ACHN (cell line): ENCODE measurements at places on chromosomes 16 and 17.

GRCh38 chr16:60902114-60902513, 1134.1 kb downstream of the CDH8 start:
- DNase-seq: no peak

DNA sequence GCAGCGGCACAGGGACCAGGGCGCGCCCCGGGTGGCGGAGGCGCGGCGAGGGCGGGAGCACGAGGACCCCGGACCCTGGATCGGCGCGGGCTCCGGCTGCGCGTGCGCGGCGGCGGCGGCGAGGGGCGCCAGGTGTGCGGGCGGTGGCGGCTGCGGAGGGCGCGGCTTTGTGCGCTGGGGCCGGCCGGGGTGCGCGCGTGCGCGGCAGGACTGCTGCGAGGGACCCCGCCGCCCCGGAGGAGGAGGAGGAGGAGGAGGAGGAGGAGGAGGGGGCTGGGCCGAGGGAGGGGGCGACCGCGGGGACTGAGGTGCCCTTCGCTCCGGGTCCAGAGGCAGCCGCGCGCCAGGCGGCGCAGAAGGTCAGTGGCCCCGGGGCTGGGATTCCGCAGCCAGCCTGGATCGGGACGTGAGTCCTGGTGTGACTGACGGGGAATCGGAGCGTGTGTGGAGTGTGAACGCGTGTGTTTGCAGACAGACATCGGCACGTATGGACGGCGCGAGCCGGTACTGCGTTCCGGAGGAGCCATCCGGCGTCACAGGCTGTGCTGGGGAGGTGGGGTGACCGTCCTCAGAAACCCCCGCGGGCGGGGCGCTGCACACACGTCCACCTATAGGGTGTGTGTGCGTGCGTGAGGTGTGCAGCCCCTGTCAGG, 19.5 kb upstream of the RAP1GAP2 start:
- DNase-seq: no peak

DNA sequence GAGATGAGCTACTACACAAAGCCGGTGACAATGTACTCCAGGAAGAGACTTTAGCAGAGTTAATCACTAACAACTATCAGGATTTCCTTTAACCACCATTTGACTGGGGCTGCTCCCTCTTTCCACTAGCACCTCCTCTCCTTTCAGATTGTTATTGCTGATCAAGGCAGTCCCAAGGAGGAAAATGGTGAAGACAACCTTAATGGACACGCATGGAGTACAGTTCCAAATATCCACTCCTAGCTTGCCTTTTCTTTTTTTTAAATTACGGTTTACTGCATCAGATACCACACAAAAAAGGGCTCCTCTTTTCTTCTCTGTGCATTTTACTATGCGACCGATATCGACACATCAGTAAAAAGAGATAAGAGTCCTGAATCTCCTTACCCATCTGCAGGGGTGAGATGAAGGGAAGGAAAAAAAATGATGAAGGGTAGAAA, 30.9 kb downstream of the FAM222B start:
- peak; percentile 89 for DNase-seq

- DNase-seq: no peak
Observed at GRCh38 chr17:27906623-27907022, 13.5 kb upstream of the LYRM9 start.

DNA sequence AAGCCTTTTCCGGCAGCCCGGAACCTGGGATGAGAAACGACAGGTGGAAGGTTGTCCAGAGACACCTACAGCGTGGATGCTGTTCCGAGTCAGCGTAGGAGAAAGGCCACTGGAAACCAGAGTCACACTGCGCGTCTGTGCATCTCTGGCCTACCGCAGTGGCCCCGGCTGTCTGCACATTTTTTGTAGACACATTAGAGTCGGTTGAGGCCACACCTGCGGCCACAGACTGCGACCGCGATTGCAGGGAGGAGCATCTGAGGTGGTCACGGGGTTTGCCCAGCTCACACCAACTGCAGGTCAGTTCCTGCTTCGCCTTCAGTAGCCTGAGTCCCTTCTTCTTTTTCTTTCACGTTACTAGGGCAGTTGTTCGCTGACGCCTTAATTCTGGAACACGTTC, 52.4 kb downstream of the WDR45B start:
- DNase-seq: no peak

GRCh38 chr17:7224661-7225111, 4.9 kb downstream of the ACADVL start:
- DNase-seq: no peak

GRCh38 chr17:2191227-2191626, 112.4 kb downstream of the SMG6 start:
- DNase-seq: no peak

- no peak for DNase-seq
Observed at GRCh38 chr17:64092952-64093451, 36.9 kb downstream of the ERN1 start.

DNA sequence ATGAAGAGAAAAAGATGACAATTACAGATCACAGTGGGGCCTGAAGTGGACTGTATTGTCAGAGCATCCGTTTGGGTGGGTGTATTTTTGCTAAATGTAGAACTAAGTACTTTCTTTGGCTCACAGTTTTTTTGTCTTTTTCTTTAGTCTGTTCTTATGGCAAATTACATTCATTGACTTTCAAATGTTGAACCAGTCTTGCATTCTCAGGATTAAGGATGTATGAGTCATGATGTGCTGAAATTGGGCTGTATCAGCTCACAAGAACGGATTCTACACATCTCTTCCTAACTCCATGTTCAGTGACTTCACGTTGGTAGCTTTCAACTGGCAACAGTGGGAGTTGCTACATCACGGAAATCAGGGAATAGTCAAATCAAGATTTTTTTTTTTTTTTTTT, 66.5 kb downstream of the TEX2 start:
- DNase-seq: no peak

GRCh38 chr17:63775420-63775819, 1.4 kb downstream of the DDX42 start:
- no peak for DNase-seq

DNA sequence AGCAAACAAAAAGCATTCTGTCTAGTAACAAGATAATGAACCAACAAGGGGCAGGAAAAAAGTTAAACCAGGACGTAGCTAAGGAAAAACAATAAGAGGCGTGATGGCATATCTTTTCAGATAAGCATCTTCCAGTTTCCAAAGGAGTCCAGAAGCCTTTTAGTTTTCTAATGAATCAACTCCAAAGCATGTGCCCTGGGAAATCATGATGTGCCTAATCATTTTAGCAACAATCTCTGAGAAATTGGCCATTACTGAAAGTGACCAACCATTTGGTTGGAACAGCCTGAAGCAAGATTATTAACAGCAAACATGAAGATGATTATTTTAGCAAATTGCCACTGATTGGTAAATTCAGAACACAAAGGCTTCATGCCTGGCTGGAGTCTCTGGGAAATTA, 440.9 kb upstream of the MAF start:
- no peak for DNase-seq

GRCh38 chr16:4381072-4381934, 9.7 kb downstream of the VASN start:
- DNase-seq: no peak

DNA sequence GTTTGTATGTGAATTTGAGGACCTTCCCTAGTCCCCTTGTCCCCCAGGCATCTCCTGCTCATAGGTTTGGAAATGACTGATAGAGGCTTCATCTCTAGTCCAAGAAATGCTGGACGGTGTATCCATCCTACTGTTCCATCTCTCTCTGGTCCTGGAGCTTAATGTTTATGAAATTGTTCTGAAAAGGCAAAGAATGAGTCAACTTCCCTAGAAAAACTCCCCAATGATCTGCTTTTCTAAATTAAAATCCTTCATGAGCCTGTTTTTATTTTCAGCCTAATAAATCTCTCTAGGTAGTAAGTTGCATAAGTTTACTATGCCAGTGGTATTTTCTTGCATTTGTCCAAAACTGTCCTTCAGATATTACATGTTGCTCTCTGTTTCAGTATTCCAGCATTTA, 2.1 kb upstream of the IGSF6 start:
- no peak for DNase-seq

- DNase-seq: no peak
Observed at GRCh38 chr17:35679007-35679682, 52.3 kb upstream of the RASL10B start.

GRCh38 chr16:76780556-76780955, 410.4 kb upstream of the MON1B start:
- no peak for DNase-seq

DNA sequence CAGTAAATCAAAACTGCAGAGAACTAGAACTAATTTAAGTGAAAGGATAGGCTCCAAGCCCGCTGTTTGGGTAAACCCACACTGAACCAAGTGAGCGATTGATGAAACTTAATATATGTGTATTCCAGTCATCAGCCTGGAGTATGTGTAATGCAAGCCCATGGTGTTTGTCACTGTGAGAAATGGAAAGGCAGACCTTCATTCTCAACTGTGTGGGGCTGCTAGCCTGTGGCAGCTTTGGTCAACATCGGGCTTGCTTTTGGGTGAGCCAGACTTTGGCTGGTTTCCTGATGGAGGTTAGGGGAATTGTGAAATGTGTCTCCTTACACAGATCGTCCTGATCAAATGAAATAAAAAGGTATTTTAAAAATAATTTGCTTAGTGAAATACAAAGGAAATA, 279.9 kb downstream of the IRX3 start:
- no peak for DNase-seq

- no peak for DNase-seq
Observed at GRCh38 chr17:39705786-39706348, 6.0 kb downstream of the ERBB2 start.
